ENCODE measurements at places on chromosomes 4 and X. TPM values are rescaled to one million over a fixed set of nuclear protein-coding genes. Genes with fewer than 3 reads are reported as not detected.

GRCh38 chr4:100632163-100632562 lies 114.3 kb upstream of the EMCN start:
- DNase-seq = no peak

GRCh38 chr4:173436771-173437265 lies 37.9 kb upstream of the SCRG1 start:
- no peak for DNase-seq

DNA sequence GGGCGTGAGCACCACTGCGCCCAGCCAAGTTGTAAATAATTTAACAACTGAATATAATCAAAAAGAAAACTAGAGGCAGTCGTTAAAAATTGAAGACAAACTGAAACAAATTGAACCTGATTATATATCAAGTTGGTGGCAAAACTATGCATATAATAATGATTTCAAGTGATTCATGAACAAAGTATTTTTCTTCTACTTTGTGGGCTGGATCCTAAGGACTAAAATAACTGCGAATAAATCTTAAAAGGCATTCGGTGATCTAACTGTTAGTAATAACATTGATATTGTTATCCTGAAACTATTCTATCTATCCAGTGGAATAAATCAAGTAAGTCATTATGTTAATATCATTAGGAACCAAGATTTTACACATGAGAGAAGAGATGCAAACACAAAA lies 21.2 kb upstream of the USP9X start:
- no peak for DNase-seq

DNA sequence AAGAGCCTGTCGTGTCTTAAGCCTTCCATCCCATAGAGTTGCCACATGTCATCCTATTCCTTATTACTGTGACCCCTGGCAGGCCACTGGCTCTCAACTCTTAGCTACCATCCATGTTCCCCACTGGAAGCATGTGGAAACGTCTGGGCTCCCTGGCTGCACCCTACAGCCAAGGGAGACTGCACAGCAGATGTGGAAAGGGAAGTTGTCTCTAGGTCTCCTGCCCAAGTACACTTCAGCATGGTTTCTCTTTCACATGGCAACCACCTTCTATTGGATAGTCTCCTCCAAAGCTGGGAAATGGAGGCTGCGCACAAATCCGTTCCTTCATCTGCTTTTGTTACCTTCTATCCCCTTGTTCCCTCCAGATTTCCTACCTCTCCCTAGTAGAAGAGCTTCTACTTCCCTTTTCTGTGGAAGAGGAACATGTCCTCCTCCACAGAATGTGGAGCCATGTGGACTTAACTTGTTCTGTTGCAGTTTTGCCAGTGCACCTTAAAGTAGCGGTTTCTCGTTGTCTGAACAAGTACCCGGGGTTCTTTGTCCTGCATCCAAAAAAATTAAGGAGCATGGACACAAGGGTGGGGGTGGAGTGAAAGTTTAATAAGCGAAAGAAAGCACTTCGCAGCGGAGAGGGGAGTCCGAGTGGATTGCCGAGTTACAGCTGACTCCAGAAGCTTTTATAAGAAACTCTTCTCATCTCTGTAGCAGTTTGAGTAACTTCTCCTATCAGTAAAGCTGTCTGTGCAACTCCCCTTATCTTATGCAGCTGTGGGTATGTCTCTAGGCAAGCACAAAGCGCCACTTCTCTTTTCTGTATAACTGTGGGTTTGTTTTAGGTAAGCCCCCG lies 52.5 kb downstream of the HMGB2 start:
- DNase-seq = no peak

DNA sequence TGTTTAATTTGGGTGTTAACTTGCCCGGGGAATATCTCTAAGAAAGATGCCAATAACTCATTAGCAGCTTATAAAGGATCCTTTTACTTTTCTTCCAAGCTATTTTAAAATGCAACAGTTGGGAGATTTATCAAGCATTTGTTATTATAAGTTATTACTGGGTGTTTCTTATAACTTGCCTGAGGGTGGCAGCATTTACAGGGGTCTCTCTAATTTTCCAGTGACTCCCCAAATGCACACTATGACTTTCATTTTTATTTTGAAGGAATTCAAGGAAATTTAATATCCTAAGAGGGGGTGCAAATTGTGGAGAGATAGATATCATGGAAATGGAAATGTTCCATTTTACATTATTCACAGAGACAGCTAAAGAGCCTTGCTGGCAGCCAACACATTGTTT lies 138.0 kb downstream of the PDGFRA start:
- DNase-seq = no peak

Gene SOD3
- 36.6 TPM for polyA plus RNA-seq

DNA sequence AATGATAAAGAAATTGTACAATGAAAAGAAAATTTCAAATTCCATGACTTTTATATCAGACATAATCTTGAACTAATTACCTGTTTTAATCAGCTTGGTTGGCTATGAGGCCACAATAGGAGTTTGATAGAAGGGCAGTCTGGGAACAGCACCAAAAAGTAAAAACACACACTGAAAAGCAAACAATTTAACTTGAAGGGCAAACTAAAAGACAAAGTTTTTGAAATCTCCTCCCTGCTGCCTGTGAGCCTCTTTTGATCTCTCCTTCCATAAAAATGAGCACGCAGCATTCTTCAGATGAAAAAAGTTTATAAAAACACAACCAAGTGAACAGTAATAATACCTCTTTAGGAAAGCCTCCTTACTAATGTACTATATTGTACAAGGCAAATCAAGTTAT lies 8.1 kb downstream of the ODAM start:
- no peak for DNase-seq

GRCh38 chr4:123200051-123200940 lies 196.3 kb upstream of the SPRY1 start:
- no peak for DNase-seq

Gene PLRG1
- 35.6 TPM for polyA plus RNA-seq

DNA sequence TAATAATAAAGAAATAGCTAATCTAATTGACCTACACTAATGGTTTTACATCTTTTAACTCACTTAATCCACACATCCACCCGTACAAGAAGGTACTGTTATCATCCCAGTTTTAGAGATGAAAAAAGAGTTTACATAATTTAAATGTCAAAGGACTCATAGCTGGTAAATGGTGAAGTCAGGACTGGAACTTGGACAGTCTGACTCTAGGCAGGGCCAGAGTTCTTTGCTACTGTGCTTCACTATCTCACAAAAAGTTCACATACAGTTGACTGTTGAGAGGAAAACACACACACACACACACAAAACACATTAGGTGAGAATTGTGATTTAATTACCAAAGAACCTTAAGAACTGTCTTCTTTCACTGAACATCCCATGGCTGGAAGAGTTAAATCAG lies 71.2 kb upstream of the PRSS48 start:
- no peak for DNase-seq

- no peak for DNase-seq
These were observed 221.6 kb downstream of the AFAP1 start for GRCh38 chr4:7717946-7718490.

Gene CHRDL1
- polyA plus RNA-seq = 3.8 TPM

GRCh38 chr4:38659346-38659745 lies 4.7 kb upstream of the KLF3 start:
- no peak for DNase-seq

Gene TECRL
- not detected for polyA plus RNA-seq

Gene GPC4
- polyA plus RNA-seq = 21.7 TPM

Gene IL2RG
- polyA plus RNA-seq = 1.2 TPM

Gene TMPRSS11E
- polyA plus RNA-seq = not detected

GRCh38 chr4:167587361-167587760 lies 353.1 kb upstream of the SPOCK3 start:
- no peak for DNase-seq

- no peak for DNase-seq
These were observed 124.9 kb downstream of the INPP4B start for GRCh38 chr4:142721187-142721586.

GRCh38 chrX:43728966-43729365 lies 72.9 kb downstream of the MAOA start:
- DNase-seq = no peak

DNA sequence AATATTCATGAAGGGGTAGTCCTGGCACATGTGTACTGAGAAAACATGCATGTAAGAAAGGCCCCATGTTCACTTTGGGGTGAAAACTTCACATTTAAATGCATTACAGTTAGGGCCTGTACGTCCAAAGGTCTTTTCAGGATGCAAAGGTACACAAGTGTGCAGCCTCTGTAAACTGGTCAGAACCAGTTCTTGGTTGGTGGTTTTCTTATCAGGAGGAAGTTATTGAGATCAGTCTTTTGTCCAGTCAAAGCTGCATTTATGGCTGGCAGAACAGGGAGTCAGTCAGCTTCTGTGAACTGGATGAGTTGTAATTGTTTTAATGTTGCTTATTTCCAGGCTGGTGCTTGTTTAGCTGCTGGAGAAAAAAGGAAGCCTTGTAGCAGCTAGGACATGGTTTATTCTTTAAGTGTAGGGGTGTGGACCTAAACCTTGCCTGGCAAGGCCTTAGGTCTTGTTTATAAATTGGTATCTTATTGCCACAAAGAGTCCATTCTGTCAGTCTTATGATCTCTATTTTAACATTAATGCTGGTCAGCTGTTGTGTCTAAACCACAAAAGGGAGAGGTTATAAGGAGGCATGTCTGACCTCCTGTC lies 1906.6 kb upstream of the TENM3 start:
- no peak for DNase-seq

DNA sequence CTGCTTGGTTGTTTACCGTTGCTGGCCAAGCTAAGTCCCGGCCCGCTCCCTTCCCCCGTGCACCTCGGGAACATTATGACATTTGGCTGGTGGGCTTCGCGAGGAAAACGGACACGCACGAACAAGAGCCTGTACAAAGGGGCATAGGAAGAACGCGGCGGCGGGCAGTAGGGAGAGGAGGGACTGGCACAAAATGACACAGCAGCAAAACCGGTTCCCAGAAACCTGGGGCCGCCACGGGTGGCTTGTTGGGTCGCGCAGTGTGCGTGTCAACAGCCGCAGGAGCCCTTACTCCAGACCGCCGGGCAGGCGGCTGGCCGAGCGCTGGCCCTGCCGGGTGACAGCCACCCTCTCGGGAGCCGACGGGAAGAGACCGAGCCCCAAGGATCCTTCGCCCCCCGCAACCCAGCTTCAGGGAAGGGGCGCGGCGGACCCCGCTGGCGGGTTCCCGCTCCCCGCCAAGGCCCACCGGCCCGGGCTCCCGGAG lies 1.6 kb upstream of the LIN54 start:
- DNase-seq = peak; percentile 35

- peak; percentile 75 for DNase-seq
These were observed 17.2 kb upstream of the RNF212 start for GRCh38 chr4:1130316-1131186.

DNA sequence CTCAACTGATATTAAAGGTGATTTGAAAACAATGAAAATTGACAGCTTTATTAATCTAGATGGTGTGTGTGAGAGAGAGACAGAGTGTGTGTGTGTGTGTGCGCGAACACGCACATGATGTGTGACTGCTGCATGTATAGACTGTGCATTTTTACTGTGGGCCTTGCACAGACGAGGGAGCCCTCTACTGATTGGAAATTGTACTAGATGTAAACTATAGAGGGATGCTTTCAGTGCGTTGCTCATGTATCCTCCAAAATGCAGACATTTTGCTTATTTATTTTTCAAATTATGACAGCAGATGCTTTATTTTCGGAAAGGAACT lies 168.4 kb upstream of the GK2 start:
- no peak for DNase-seq

DNA sequence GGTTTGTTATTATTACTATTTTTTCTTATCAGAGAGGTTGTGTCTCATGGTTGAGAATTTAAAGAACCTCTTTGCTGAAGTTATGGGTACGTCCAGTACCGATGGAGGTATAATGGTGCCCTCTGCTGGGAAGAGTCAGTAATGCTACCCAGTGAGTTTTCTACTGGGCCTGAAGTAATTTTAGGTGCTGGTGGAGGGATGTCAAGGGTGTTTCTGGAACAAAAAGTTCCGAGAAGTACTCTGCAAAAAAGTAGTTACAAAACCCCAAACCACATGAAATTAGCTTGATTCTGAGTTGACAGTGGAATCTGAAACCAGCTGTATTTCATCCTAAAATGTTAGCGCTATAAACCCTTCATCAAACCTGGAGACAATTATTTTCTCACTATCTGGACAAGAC lies 102.5 kb upstream of the MID1 start:
- DNase-seq = peak; percentile 48
